ENCODE measurements at places on chromosomes 2 and 18.

GRCh38 chr2:174659069-174659900 is 61.7 kb upstream of the WIPF1 start:
- DNase-seq: no peak

- no peak for DNase-seq
These were observed 9.3 kb downstream of the ARMC9 start for GRCh38 chr2:231207734-231208133.

- DNase-seq: peak; percentile 47
These were observed 687 bp downstream of the CTDP1 start for GRCh38 chr18:79680100-79680879.

GRCh38 chr18:62525608-62526007 is 2.8 kb downstream of the ZCCHC2 start:
- DNase-seq: no peak

DNA sequence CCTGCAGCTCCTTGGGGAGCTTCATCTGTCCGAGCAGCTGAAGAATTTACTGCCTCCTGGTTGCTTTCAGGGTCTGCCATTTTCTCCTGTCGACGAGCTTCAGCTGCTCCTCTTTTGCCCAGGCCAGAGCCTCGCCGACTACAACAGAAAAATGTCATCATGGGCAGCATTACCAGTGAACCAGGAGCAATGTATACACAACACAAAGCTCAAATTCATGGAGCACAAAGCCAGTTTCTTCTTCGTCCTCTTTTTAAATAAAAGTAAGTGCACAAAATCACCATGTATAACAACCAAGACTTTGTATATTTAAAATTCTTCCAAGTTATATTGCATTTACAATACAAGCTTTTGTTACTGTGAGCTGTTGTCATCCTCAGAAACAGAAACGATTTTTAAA is 85.0 kb downstream of the TRIP12 start:
- DNase-seq: no peak
